NCI-H2081 (cell line): ENCODE measurements at places on chromosomes 1 and 21.
A peak's percentile ranks its signal among the peaks of the same experiment; 100 is the strongest.

DNA sequence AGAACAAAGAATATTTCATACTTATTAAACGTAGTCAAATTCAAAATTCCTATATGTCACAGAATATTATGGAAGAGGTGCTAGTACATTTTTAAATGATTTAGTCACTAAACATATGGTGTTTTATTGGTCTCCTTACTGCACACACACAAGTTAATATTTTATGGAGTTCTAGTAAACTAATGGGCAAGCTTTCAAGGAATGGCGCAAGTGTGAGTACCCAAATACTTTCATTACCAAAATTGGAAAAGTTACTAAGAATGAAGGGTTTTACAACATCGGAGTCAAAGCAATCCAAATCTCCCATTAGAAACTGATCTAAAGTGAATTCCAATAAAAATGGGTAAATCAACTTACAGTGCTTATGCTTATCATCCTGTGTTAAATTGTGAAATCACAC is 921.9 kb downstream of the ADGRL2 start:
- DNase-seq, result no peak

DNA sequence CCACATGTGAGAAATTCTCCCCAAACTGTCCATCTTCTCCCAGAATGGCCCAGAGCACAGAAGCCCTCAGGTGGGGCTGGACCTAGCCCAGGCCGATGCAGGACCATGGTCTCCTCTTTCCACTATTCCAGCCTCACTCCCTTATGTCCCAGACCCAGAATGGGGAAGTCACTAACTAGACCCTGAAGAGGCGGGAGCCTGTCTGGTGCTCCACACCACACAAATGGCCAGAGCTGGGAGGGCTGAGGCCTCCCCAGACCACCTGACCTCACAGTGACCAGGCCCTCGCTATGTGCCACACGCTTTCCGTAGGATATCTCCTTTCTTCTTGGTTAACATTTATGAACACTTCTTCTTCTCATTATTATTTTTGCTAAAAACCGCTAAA is 54.9 kb upstream of the EDN2 start:
- no peak for DNase-seq

DNA sequence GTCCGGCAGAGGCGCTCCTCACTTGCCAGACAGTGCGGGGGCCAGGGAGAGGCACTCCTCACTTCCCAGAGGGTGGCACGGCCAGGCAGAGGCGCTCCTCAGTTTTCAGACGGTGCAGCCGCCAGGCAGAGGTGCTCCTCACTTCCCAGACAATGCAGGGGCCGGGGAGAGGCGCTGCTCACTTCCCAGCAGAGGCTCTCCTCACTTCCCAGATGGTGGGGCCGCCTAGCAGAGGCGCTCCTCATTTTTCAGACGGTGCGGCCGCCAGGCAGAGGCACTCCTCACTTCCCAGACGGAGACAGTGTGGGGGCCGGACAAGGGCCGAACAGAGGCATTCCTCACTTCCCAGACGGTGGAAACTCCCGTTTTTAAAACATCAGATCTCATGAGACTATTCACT is 238.4 kb upstream of the CACYBP start:
- DNase-seq, result no peak

DNA sequence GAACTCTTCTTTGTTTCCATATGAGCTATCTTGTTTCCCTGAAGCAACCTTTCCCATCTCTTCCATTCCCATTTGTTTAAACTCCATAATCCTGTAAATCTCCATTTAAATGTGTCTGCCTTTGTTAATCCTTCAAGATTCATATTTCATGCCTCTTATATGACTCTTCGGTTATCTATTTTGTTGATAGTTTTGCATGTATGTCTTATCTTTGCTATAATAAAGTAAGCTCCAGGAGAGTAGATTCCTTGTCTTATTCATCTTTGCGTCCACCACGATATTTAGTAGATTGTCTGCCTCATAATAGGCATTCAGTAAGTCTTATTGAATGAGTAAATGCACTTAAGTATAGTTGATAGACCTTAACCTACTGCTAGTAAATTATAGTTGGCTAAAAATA is 18.4 kb downstream of the CLIC4 start:
- no peak for DNase-seq

DNA sequence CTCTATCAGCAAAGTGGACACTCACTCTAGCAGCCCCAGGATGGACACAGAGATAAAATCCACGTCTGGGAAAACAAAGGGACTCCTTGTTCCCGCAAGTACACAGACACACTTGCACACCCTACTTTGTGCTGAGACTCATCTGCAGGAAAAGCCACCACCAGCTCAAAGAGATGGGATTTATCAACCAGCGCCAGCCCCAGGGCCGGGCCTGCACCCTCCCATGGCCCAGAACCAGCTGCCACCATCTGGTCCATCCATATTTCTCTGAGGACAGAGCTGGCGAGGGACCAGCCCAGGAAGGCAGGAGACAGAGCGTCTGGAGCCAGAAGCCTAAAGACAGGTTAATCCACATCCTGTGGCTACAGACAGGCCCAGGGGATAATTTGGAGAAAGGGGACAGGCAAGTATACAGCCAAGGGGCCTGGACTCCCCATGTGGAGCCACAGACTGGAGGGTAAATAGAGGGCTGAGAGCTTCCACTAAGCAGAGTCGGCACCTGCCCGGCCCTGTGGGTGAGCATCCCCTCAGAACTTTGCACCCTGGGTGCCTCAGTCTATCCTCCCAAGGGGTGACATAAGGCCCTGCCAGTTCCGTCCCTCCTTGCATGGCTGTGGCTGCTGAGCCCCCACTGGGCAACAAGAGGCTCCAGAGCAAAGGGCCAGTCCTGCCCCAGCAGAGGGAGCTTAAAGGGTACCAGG is 233.9 kb downstream of the PTPRU start:
- DNase-seq, result no peak

DNA sequence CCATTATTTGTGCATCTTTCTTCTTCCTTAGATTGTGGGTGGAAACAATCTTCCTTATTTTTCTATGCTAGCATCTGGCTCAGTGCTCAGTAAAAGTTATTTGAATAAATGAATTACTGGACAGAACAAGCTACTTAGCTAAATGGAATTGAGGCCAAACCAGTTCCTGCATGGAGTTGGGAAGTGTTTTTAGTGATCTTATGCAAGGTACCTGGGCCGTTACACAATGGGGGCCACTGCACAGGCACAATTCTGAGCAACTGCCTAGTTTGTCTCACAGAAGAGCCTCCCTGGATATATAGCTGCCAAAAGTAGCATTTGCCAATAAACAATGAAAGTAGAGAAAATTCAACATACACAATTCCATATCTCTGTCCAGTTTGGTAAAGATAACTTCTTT is 27.0 kb upstream of the SERBP1 start:
- DNase-seq, result no peak

GRCh38 chr1:82377201-82377884 is 576.6 kb downstream of the ADGRL2 start:
- no peak for DNase-seq

DNA sequence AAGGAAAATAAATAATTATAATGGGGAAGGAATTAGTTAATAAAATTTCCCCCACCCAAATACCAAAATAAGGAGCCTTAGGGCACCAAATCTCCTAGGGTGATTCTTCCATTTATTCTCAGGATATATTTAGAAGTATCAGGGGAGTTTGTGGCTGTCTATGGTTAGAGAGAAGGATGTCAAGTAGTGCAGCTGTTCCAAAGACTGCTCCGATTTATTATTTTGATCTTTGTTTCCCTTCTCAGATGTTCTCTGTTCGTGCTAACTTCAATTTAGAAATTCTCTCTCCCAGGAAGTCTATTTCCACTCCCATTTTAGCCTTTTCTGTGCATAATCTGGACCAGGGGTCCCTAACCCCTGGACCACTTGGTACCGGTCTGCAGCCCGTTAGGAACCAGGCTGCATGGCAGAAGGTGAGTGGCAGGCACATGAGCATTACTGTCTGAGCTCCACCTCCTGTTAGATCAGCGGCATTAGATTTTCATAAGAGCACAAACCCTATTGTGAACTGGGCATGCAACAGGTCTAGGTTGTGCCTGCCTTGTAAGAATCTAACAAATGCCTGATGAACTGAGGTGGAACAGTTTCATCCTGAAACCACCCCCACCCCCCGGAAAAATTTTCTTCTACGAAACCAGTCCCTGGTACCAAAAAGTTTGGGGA is 9.3 kb upstream of the MAST2 start:
- no peak for DNase-seq

- no peak for DNase-seq
Measured at GRCh38 chr21:42276076-42276475, 39.1 kb downstream of the TFF3 start.

DNA sequence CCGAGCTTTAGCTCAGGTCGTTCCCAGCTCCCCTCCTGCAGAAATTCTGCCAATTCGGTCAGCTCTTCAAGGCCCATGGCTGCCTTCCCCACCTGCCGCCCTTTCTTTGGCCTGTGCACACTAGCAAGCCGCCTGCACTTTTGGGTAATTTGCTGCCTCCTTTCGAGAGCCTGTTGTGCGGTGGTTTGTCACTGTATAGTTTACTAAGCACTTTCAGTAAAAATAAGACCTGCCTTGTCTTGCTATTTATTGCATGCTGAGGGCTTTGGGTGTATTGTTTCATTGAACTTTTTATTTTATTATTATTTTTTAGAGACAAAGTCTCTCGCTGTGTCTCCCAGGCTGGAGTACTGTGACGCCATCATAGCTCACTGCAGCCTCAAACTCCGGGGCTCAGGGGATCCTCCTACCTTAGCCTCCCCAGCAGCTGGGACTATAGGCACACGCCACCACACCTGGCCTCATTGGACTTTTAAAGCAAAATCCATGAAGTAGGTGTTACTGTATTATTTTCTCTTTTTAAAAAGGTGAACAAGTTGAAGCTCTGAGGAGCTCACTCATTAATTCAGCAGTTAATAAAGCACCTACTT is 1.1 kb upstream of the FABP3 start:
- no peak for DNase-seq

DNA sequence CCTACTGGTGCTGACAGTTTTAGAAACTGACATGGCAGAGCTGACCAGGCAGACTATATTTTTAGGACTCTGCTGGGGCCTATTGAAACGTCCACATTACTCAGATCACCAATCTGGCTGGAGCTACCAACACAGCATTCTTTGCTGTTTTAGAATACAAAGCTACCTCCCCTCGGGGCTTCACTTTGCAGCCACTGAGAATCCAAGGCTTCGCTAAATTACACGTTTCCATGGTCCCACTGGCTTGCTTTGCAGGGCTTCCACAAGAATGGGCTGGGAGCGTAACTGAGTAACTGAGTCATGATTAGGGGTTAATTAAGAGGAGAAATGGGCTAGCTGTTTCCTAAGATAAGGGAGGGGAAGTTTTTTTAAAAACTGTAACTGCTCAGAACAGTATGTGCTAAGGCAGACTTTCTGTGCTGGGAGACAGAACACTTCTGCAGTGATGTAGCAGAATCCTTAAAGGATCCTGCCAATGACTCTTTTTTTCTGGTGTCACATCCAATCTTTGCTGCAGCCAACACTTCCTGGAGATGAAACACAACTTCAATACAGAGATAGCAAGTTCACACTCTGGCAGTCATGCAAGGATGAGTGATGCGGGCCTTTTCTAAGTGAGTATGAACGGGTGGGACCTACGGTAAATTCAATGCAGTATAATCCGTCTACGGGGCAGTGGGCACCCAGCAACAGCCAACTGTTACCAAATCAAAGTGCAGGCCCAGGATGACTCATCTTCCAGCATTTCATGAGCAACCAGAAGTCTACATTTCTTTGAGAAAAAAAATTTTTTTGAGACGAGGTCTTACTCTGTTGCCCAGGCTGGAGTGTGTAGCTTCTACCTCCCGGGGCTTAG is 21.5 kb downstream of the NDUFS5 start:
- DNase-seq, result no peak

DNA sequence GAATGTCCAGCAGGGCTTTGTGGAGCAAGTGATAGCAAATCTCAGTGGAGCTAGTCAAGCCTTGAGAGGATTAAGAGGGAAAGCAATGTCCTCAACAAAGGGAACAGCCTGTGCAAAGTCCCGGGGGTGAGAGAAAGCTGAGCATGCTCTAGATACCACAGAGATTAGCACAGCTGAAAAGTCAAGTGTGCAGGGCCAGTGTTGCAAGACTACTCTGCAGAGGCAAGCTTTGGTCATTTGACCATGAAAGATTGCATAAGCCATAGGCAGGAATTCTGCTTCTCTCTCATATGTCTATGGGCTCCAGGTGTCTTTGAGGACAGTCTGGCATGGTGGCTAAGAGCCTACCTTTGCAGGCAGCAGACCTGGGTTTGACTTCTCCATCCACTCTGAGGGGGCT is 181.0 kb upstream of the JUN start:
- DNase-seq, result no peak

DNA sequence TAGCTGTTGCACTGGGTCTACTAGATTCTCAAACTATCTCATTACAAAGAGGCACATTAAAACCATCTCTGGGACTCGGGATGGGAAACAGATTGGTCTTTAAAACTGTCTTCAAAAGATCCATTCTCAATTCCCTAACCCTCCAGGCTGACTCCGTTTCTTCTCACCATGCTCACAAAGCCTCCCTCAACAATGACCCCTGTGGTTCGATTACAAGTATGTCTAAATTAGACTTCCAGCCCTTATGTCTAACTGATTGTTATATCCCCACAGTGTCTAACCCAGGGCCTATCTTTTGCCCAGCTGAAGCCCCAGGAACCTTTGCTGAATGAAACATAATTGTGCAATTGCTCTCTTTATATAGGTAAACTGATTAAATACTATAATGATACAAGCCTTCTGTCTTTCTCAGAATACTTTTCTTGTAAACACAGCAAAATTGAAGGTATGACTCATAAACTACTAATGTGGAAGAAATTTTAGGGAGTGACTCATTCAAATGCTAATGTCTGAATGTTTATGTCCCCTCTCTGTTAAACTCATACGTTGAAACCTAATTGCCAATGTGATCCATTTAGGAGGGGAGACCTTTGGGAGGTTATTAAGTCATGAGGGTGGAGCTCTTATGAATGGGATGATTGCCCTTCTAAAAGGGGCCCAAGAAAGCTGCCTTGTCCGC is 65.6 kb upstream of the DAB1 start:
- peak; percentile 9 for DNase-seq
